IMR-90 (cell line): ENCODE measurements at places on chromosomes 7 and 10. TPM values are rescaled to one million over a fixed set of nuclear protein-coding genes. Genes with fewer than 3 reads are reported as not detected.

DNA sequence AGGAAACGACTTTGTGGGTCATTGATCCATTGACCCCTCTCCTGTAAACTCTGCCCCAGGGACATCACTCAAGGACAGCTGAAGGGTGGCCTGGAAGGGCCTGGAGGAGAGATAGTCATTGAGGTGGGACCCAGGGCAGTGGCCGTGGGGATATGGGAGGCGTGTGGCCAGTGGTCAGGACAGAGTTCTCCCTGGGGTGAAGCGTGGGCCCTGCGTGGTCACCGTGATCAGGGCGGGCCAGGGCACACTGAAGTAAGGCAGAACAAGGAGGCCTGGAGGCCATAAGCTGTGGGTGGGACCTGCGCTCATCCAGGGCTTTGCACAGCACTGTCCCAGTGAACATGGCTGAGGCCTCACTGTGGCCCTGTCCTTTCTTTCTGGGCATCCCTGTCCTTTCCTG is 177.9 kb downstream of the ZNF248 start:
- no peak overlapping the region for H3K27ac ChIP-seq
- DNase-seq: no peak
- no peaks in the 10 kb centered on the region for H3K36me3 ChIP-seq
- H3K4me3 ChIP-seq: no peak overlapping the region
- H3K27me3 ChIP-seq: no peaks in the 10 kb centered on the region

- H3K4me3 ChIP-seq: no peak overlapping the region
- no peaks in the 10 kb centered on the region for H3K27me3 ChIP-seq
- no peak overlapping the region for H3K27ac ChIP-seq
- DNase-seq: no peak
- H3K36me3 ChIP-seq: no peaks in the 10 kb centered on the region
- peaks cover 2% of the 10 kb centered on the region; the same call in 1 of the 2 replicates for H3K4me1 ChIP-seq
Observed at GRCh38 chr7:30163231-30163894, 28.6 kb downstream of the MTURN start.

- no peaks in the 10 kb centered on the region for H3K36me3 ChIP-seq
- H3K27ac ChIP-seq: no peak overlapping the region
- DNase-seq: no peak
- H3K4me1 ChIP-seq: peaks cover 2% of the 10 kb centered on the region
Observed at GRCh38 chr7:22447008-22447407, 53.0 kb downstream of the STEAP1B start.

- no peaks in the 10 kb centered on the region for H3K4me1 ChIP-seq
- H3K27me3 ChIP-seq: no peaks in the 10 kb centered on the region
- no peak overlapping the region for H3K27ac ChIP-seq
- no peak for DNase-seq
Observed at GRCh38 chr7:70190281-70190680, 592.0 kb downstream of the AUTS2 start.

DNA sequence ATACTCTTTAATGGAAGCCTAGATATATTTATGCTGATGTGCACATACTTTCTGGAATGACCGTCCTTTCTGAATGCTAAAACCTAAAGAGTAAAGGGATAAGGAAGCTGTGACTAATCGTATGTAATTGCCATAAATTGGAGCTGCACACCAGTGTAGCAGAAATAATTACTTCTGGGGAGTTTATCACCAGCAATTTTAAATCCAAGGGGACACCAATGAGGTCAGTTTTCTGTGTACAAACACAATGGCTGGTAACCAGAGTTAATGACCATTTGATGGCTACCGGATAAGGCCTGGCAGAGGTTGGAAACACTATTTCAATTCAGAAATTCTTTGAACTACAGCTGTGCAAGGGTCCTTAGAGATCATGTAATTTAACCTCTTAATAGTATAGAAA is 670.1 kb downstream of the REEP3 start:
- no peak overlapping the region for H3K27ac ChIP-seq
- no peak for DNase-seq
- H3K4me1 ChIP-seq: no peaks in the 10 kb centered on the region
- H3K4me3 ChIP-seq: no peak overlapping the region
- no peaks in the 10 kb centered on the region for H3K36me3 ChIP-seq
- H3K27me3 ChIP-seq: no peaks in the 10 kb centered on the region

GRCh38 chr7:141012696-141013344 is 1.9 kb downstream of the MRPS33 start:
- DNase-seq: peak; percentile 63
- 0 out of 2 replicates have a peak, but pooled peaks cover 1% of the 10 kb centered on the region for H3K36me3 ChIP-seq
- no peaks in the 10 kb centered on the region for H3K27me3 ChIP-seq
- no peak overlapping the region for H3K27ac ChIP-seq

DNA sequence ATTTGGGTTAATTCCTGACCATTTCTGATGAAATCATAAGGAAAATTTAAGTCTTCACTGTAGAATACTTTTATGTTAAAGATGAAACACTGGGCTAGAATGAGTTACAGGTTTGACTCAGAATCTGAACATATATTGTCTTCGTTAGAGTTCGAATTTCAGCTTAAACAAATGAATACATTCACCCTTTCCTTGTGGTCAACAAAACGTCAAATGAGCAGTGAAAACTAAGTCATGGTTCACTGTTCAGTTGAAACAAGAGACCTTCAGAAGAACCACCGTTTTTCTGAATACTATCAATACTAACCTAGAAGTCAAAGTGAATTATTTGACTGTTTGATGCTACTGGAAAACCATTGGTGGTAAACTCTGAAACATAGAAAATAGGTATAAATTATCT is 235.2 kb upstream of the ZWINT start:
- no peak overlapping the region for H3K4me3 ChIP-seq
- H3K4me1 ChIP-seq: no peaks in the 10 kb centered on the region
- H3K27me3 ChIP-seq: no peaks in the 10 kb centered on the region
- no peaks in the 10 kb centered on the region for H3K36me3 ChIP-seq
- H3K27ac ChIP-seq: no peak overlapping the region

GRCh38 chr7:66183700-66184099 is 21.4 kb upstream of the TPST1 start:
- DNase-seq: peak; percentile 96
- H3K4me3 ChIP-seq: no peak overlapping the region
- no peaks in the 10 kb centered on the region for H3K36me3 ChIP-seq
- peak overlapping the region; percentile 42; the same call in 1 of the 2 replicates for H3K27ac ChIP-seq

DNA sequence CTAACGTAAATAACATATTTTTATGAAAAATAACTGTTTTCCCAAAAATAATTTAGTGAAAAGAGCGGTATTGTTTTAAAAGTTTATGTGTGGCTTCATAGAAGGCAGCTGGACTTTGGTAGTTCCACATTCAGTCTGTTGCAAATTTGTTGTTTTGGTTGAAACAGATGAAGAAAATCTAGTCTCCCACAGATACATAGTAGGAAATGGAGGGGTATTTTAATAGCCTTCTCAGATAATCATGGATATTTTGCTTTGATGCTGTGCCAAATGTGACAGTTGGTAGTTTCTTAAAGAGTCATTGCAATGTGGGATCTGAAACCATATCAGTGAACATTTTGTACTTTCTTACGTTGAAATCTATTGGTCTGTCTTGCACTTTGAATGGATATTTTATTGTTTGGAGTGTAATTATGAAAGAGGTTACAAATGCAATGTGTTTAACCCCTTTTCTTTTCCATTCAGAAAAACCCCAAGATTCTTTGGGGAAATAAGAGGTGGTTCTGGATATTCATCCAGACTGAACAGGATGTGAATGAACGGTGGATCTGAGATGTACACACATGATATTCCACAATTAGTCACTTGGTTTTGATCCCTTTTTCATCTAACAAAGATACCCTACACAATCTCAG is 10.4 kb downstream of the ZNF365 start:
- no peak overlapping the region for H3K4me3 ChIP-seq
- H3K27me3 ChIP-seq: no peaks in the 10 kb centered on the region
- H3K27ac ChIP-seq: no peak overlapping the region
- DNase-seq: no peak
- H3K36me3 ChIP-seq: no peaks in the 10 kb centered on the region
- peaks cover 4% of the 10 kb centered on the region for H3K4me1 ChIP-seq

DNA sequence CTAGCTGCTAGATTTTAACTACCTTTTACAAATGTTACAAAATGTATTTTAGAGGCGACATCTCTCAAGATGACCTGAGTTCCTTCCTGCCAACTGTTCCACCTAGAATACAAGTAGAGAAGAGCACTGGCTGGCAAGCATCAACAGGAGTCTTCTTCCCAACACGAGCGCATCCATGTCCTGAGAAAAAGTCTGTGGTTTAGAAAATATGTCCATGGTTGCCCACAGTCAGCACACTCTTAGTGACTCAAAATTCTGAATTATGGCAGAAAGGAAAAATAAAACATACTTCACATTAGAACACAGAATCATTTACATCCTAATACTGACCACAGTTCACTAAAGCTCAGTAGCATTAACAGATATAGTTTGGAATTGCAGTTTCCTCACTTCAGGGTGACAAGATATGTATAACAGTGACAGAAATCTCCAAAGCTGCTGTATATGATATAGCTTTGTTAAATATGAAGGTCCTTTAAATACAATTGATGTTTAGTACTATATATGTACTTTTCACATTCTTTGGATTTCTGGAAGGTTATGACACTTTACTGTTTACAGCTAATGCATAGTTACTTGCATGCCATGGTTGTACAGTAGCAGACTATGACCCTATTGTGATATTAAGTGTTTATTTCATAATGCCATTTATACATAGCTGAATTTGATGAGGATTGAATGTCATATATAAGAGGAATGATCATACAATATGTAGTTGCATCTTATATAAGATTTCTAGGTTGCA is 327.1 kb downstream of the GFRA1 start:
- H3K36me3 ChIP-seq: no peaks in the 10 kb centered on the region
- H3K4me1 ChIP-seq: peaks cover 16% of the 10 kb centered on the region
- no peak for DNase-seq
- no peaks in the 10 kb centered on the region for H3K27me3 ChIP-seq
- no peak overlapping the region for H3K4me3 ChIP-seq
- peak overlapping the region; percentile 53 for H3K27ac ChIP-seq

GRCh38 chr7:101779267-101779666 is 38.2 kb upstream of the CUX1 start:
- H3K4me3 ChIP-seq: no peak overlapping the region
- no peak for DNase-seq
- no peaks in the 10 kb centered on the region for H3K36me3 ChIP-seq
- no peak overlapping the region for H3K27ac ChIP-seq
- peaks cover 65% of the 10 kb centered on the region for H3K27me3 ChIP-seq

The GRID2IP gene
- not detected in 2 replicates for total RNA-seq

The SDK1 gene
- total RNA-seq: 1.1 and 1.6 TPM in 2 replicates

The ELN gene
- total RNA-seq: 1.9 and 2.2 TPM in 2 replicates

The HTR5A gene
- total RNA-seq: not detected in 2 replicates
